Mucosa of descending colon (tissue), 3 donors: ENCODE measurements at places on chromosomes 2 and 18. TPM values are rescaled to one million over a fixed set of nuclear protein-coding genes. Genes with fewer than 3 reads are reported as not detected.

UGT1A1 gene
- 7.0 TPM for total RNA-seq

CD207 gene
- total RNA-seq, result 0.19 TPM

LYG2 gene
- not detected for total RNA-seq

ZSWIM2 gene
- not detected for total RNA-seq

GRCh38 chr2:10004401-10004800 lies 38.9 kb upstream of the KLF11 start:
- peak; percentile 10 for DNase-seq

GRCh38 chr2:142954493-142954892 lies 77.0 kb downstream of the KYNU start:
- no peak for DNase-seq

- DNase-seq, result no peak
These were observed 180.4 kb downstream of the MCFD2 start for GRCh38 chr2:46735108-46735691.

DNA sequence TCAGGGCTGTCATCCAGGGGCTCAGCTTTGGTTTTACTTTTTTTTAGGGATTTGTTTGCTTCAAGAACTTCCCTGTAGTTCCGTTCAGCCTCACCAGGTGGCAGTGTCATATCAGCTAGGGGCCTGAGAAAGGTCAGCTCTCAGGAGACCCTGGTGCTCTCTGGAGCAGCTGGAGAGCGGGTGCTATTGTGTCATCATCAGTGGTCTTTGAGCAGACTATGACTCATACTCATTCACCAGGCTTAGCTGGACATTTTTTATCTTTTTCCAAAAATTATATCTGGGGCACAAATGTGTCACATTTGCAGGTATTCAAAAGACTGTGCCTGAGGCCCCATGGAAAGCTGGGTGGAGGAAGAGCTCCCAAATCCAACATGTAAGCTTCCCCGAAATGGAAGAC lies 24.4 kb downstream of the ZNF892 start:
- peak; percentile 87 for DNase-seq

GRCh38 chr2:42761554-42761953 lies 2.4 kb downstream of the OXER1 start:
- no peak for DNase-seq

GRCh38 chr2:217616936-217617335 lies 385.9 kb downstream of the TNS1 start:
- DNase-seq, result no peak

DNA sequence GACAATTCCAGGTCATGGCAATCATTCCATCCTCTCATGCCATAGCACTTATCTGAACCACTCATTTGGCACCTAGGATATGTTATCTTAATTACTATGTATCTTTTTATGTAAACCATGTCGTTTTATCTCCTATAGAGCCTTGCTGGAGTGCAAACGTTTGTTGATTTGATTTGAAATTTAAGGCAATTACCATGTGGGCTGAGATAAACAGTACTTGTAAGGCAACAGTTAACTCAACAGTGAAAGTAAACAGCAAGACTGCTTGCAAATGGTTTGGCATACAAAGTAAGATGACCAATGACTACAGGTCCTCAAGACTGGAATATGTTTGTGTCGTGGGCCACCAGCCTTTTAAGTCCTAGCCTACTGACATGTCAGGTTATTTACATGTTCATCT lies 133.7 kb upstream of the ZFP36L2 start:
- DNase-seq, result no peak

DNA sequence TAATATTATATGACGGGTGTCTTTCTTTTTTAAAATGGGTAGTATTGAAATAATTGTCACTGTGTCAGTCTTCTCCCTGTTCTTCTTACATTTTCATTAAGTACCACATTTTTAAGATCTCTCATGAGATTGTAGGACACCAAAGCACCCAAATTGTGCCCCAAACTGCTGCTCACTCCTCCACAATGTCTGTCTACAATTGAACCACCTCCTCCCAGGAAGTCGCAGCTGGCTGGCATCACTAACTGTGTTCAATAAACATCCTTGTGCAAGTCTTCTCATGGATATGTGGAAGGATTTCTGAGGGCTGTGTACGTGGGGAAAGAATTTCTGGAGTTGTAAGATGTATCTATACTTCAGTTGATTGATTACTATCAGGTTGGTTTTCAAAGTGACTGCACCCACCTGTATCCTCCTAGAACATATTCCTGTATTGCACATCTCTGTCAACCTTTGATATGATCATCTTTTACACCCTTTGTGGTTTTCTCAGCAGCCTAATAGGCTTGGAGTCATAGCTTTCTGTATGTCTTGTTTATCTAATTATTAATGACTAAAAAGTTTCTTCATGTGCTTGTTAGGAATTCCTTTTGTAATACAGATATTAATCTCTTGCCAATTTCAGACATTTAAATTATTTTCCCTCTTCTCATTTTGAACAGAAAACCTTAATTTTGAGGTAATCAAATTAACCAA lies 774.9 kb downstream of the RNF144A start:
- no peak for DNase-seq

DNA sequence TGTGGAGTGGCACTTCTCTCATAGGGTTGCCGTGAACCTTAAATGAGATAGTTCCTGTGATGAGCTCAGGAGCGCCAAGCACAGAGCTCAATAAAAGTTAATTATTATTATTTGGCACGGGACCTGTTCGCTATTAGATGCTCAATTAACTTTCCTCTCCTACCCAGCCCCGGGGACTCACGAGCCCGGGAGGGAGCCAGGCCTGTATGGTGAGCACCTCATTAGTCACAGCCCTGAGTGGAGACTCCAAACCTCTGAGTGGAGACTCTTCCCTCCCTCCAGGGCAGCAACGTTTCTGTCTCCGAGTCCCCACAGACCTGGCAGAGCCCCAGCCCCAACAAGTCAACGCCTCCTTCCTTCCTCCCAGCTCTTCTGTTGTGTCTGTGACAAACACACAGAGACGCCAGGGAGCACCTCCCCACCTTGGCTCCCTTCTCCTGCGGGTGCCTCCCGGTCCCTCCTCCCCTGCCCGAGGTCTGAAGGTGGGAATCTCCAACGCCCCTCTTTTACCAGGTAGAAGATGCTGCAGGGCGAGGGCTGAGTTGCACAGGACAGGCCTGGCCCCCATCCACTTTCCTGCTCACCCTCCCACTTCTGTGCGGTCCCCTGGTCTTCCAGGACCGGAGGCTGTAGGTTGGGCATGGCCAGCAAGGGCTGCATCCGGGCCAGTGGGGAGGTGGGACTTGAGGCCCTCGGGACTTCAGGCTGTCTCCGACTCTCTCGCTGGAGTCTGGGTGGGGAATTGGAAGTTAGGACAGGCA lies 52.7 kb upstream of the ODC1 start:
- DNase-seq, result no peak

GRCh38 chr2:26588576-26588975 lies 52.6 kb downstream of the CIB4 start:
- no peak for DNase-seq
